ENCODE measurements at places on chromosomes 7 and 10.

GRCh38 chr10:71486484-71487114, 89.9 kb downstream of the CDH23 start:
- no peak for DNase-seq

GRCh38 chr7:43906331-43907010, at the start of gene URGCP:
URGCP (minus strand) TSS chr7:43906596; CDS start chr7:43906575, 21 bp downstream.
- no peak for DNase-seq

- no peak for DNase-seq
These were observed 130.9 kb downstream of the OAT start for GRCh38 chr10:124287791-124288190.

- no peak for DNase-seq
These were observed 17.3 kb downstream of the YAE1 start for GRCh38 chr7:39583539-39583938.

DNA sequence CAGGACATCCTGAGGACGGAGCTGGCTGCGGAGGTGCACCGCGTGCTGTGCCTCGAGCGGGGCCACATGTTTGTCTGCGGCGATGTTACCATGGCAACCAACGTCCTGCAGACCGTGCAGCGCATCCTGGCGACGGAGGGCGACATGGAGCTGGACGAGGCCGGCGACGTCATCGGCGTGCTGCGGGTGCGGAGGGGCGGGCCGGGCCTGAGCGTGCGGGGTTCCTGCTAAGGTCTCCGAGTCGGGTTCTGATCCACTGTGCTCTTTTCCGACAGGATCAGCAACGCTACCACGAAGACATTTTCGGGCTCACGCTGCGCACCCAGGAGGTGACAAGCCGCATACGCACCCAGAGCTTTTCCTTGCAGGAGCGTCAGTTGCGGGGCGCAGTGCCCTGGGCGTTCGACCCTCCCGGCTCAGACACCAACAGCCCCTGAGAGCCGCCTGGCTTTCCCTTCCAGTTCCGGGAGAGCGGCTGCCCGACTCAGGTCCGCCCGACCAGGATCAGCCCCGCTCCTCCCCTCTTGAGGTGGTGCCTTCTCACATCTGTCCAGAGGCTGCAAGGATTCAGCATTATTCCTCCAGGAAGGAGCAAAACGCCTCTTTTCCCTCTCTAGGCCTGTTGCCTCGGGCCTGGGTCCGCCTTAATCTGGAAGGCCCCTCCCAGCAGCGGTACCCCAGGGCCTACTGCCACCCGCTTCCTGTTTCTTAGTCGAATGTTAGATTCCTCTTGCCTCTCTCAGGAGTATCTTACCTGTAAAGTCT, 10.4 kb downstream of the ATG9B start:
- DNase-seq, result no peak

GRCh38 chr10:34297541-34298345, 517.4 kb downstream of the PARD3 start:
- no peak for DNase-seq

DNA sequence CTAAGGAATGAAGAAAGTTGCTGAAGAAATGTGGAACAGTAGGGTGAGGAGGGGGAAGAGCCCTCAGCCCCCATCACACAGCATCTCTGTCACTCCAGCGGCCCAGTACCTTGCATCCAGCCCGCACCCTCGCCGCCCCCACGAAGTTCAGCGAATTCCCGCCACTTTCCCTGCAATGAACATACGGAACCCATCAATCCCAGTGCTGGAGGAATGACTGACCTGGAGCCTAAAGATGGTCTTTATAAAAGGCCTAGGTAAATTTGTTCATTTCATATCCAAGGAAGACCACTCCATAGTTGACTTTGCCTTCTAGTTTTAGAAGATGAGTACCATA, 779 bp upstream of the KIF5B start:
- DNase-seq, result no peak

GRCh38 chr7:93146036-93146435, 2.1 kb downstream of the SAMD9L start:
- DNase-seq, result no peak

- no peak for DNase-seq
These were observed 5.6 kb upstream of the AS3MT start for GRCh38 chr10:102863660-102864059.

GRCh38 chr10:80585812-80586211, 48.1 kb downstream of the SH2D4B start:
- DNase-seq, result no peak

GRCh38 chr7:80720146-80720545, 81.7 kb downstream of the CD36 start:
- no peak for DNase-seq

DNA sequence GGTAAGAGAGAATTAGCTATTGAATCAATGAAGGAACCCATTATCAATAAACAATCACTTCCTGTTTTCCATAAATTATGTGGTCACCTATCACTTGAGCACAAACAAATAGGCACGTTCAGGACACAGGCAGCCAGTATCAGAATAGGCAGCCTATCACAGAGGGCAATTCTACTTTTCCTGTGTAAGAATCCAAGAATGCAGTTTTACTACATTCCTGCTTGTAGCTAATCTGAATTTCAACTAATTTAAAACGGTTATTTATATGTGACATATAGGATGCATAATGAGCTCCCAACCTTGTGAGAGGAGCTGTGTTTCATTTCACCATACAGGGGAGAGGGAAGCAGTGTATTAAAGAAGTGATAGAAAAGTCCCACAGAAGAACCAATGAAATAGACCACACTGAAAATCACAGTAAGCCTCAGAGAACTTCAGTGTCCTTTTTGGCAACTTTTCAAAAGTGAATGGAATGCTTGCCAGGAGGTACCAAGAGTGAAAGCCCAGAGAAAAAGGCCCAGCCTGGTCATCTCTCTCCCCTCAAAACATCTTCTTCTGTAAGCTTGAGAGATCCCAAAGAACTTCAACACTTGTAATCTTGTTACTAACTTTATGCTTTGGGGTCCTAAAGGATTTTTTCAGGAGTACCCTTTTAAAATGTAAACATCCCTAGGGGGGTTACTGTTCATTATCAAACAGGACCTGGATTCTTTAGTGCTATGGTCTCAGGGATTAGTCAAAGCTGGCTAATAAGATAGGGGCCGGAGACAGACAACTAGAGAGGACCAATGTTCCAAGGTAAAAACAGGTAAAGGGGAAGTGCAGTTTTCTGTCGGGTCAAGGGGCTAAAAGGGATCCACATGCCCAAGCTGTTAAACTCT, 1.3 kb downstream of the IMMP2L start:
- peak; percentile 29 for DNase-seq

GRCh38 chr7:44977959-44978335, 868 bp downstream of the MYO1G start:
- DNase-seq, result no peak

GRCh38 chr10:3068968-3069737, 1.8 kb downstream of the PFKP start:
- DNase-seq, result no peak

DNA sequence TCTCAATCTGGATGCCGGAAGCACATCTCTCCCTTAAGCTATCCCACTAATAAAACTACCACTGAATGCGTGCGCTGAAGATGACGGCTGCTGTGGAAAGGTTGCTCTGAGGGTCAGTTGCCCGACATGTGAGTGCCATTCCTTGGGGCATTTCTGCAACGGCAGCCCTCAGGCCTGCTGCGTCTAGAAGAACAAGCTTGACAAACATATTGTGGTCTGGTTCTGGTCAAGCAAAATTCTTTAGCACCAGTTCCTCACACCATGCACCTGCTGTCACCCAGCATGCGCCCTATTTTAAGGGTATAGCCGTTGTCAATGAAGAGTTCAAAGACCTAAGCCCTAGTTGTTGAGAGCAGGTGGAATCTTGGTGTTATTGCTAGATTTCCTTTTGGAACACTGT, 184.2 kb downstream of the SRPK2 start:
- DNase-seq, result no peak

- DNase-seq, result no peak
These were observed 100.0 kb upstream of the TRIM24 start for GRCh38 chr7:138359870-138360559.

DNA sequence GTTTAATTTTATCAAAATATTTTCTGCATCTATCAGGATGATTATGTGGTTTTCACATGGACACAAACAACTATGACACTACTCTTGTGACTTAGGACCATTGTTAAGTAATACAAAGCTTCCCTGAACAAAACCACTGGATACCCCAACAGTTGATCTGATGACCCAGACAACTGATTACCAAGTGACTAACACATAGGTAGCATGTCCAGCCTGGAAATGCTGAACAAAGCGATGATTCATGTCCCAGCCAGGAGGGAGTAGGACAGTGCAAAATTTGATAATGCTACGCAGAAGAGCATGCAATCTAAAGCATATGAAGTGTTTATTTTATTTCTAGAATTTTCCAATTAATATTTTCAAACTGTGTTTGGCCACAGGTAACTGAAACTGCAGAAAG, 8.9 kb upstream of the PNLIP start:
- DNase-seq, result no peak

- peak; percentile 39 for DNase-seq
These were observed 55.8 kb upstream of the MRLN start for GRCh38 chr10:59808896-59809643.

DNA sequence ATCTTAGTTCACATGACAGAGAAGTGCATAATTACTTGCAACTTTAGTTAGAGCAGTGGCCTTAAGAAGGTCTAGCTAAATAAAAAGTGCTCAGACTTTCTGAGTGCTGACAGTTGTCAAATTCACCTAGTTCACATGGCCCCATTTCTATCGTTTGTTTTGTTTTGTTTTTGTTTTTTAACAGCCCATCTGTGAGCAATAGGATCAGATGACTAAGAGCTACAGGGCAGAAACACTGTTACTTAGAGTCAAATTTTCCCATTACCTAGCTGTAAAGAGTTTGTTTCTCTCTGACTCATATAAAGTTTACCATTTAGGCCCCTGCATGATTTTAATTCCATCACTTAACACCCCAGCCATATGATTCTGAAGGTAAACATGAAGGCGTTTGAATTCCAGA, 18.8 kb downstream of the CAV1 start:
- DNase-seq, result no peak

GRCh38 chr10:7817576-7817975, 729 bp upstream of the TAF3 start:
- DNase-seq, result no peak

- DNase-seq, result no peak
These were observed 83.1 kb upstream of the SEMA3A start for GRCh38 chr7:84277628-84278224.

DNA sequence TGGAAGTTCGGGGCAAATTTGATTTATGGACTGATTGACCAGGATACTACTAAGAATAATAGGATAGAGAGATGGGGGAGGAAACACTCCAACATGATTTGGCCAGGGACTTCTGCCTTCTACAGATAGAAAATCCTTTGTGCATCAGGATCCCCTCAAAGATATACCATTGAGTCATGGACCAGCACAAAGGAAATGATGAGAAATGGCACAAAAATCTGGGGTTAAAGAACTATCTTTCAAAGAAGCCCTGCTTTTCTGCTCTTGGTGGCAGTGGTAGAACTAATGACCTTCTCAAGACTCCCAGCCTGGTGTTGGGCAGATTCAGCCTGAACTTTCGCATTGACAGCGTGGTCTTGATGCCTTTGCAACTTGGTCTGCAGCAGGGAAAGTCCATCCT, 27.6 kb upstream of the LAMB1 start:
- no peak for DNase-seq

- no peak for DNase-seq
These were observed 5.1 kb upstream of the TSPAN12 start for GRCh38 chr7:120862987-120863590.

DNA sequence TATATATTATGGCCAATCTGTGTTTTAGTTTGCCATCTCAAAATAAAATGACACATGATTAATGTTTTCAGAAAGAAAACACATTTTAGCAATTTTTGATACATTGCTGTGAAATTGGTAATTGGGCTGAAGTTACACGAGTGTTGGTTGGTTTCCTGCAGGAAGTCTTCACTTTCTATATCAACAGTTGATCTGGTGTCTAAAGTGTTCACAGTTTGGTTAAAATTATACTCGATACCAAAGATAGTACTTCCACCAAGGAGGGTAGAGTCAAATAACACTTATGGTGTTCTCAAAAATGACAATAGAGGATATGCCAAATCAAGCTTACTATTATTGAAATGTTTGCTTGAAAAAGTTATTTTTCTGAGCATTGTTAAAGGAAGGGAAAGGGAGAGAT, 120.3 kb upstream of the GLCCI1 start:
- no peak for DNase-seq

DNA sequence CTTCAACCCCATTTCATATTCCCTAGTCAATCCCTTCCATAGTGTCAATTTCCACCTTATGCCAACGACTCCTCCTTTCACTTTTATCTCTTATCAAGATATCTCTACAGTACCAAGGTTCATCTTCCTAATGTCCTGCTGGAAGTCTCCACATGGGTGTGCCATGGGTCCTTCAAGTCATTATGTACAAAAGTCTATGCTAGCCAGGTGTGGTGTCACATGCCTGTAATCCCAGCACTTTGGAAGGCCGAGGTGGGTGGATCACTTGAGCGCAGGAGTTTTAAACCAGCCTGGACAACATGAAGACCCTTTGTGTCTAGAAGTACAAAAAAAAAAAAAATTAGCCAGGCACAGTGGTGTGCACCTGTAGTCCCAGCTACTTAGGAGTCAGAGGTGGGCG, 47.6 kb downstream of the PRTFDC1 start:
- DNase-seq, result no peak

DNA sequence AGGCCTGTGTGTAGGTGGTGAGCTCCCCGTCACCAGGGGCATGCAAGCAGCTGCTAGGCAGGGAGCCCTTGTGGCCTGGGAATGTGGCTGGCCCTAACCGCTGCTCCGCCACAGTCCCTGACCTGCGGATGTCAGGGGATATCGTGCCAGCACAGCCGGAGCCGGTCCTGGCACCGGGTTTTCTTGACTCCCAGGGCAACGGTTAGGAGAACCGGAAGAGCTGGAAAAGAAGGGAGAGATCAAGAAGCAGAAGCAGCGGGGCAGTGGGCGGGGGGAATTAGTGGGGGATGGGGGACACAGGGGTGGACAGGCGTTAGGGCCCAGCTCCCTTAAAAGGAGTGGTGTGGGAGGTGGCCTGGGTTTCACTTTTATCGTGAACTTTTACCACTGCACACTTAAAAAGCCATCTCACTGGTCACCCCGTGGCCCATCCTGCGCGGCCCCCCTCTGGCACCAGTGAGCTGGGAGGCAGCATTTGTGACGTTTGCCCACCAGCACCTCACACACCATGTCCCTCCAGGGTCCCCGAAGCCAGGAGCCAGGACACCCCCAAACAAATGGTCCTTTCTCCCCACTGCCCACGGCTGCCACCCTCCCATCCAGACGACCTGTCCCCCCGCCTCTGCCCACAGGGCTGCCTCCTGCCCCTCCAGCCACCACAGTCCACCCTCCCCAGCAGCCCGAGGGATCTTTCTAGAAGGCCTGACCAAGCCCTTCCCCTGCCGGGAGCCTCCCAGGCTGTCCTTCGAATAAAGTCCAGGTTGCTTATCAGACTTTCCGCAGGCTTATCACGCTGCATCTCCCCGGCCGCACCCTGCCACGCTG, 1.8 kb upstream of the MICALL2 start:
- DNase-seq, result no peak

GRCh38 chr7:7103343-7104313, 78.7 kb upstream of the C1GALT1 start:
- DNase-seq, result peak; percentile 56

- no peak for DNase-seq
These were observed 32.0 kb upstream of the RBM20 start for GRCh38 chr10:110612087-110612486.

Measured in glomerular endothelial cell (primary cell).